ENCODE measurements at places on chromosomes 6 and 20.

GRCh38 chr20:38751360-38751976 lies 3.2 kb downstream of the ACTR5 start:
- DNase-seq, result peak; percentile 47

GRCh38 chr6:130518588-130518987 lies 152.8 kb downstream of the TMEM200A start:
- DNase-seq, result no peak

DNA sequence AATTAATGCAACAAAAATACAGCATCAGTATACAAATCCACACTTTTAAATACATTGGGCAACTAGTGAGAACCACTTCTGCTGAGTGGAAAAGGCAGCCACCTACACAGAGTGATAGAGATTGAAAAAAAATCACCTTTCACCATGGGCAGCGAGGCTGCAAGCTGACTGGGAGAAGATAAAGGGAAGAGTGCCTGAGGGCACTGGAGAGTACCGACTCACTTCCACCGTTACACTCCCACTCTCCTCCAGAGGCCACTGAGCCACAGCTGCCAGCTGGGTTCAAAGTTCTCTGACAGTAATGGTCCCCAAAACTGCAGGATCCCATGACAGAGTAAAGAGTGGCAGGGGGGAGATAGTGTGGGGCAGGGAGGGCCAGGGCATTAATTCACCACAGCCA lies 24.1 kb downstream of the PXT1 start:
- DNase-seq, result no peak

GRCh38 chr6:5738211-5738610 lies 268.5 kb downstream of the NRN1 start:
- no peak for DNase-seq

DNA sequence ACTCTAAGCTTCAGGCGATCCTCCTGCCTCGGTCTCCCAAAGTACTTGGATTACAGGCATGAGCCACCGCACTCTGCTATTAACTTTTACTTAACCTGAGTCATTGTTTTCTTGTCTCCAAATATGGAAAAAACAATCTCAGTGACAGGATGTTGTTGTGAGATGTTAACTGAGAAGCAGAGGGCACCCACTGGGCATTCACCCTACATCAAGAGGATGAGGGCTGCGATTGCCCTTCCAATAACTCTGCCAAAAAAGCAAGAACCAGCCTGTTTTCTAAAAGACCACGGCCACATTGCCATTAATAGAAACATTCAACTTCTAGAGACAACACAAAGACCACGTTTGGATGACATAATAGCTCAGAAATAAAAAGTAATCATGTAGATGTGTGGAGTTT lies 107.6 kb upstream of the SGK1 start:
- no peak for DNase-seq

DNA sequence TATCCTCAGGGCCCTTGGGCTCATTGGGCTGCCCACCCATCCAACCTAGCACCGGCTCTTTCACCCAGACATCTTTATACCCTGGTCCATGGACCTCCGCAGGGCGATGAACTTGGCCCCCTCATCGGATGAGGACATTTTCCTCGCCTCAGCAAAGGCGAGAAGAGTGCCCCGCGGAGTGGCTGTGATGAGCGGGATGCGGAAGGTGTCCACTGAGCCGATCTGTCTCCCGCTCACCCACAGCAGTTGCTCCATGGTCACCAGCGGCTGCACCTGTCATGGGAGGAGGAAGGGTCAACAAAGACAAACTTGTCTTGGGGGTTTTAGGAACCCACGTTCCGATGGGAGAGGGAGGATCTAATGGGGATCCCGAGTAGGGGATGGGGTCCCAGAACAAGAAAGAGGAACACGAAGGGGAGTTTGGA lies 690 bp downstream of the NEU1 start:
- DNase-seq, result no peak

DNA sequence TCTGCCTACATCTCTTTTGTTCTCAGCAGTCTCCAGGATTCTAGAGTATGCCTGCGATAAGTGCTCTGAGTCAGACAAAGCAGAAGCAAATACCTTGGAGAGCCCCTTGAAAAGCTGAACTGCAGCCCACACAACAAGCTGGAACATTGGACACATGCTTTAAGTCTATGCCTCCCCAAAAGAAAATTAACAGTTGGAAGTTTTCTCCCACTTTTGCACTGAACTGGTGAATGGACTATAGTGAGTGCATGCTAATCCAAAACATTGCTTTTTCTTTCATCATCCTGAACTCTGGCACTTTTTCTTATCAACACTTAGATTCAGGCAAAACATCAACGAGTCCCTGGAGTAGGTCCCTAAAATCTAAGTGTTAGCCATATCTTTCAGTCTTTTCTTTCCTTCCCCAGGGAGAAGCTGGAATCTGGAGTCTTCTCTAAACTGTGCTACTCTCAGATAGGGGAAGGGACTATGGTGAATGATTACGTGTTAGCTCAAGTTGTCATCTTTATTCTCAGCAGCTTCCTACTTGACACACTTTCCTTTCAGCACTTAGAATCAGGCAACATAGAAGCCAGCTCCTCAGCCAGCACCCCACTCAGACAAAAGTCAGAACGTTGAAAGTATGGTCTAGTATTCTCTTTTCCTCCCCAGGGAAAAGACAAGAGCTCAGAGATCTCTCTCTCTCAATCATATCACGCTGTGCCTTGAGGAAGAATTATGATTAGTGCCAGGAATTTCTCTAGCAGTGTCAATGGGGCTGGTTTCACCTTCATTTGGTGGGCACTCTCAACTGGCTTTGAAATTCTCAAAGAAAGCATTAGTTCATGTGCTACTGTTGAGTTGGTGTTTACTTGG lies 811.0 kb upstream of the GJE1 start:
- no peak for DNase-seq

DNA sequence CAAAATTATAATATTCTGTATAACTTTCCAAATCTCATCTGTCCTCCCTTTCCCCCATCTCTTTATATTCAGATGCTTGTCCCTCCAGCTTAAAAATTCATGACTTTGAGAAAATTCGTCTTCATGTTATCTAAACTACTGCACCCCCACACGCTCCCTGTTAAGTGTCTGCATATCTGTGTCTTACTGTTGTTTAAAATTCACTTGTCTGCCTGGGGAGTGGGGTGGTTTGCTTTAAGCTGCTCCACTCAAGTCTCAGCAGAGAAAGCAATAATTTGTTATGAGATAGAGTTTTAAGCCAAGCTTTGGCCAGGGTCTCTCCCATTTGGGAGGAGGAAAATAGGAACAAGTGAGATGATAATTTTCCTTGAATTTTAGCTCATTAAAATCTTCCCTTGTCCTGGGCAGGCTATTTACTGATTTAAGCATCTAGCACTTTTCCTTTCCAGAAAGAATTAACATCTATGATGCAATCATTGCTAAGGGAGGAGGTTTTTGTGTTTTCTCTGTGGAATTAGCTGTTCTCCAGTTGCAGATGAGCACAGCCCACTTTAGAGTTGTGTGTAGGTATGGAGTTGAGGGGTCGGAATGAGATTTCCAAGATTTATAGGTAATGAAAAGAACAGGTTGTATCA lies 36.8 kb downstream of the MTHFD1L start:
- DNase-seq, result no peak

GRCh38 chr20:58233881-58234528 lies 5.6 kb upstream of the ANKRD60 start:
- DNase-seq, result no peak

GRCh38 chr20:56627122-56628014 lies 1.7 kb upstream of the TFAP2C start:
- DNase-seq, result no peak

Data from SK-N-DZ (cell line).